ENCODE measurements at places on chromosomes 5 and 9. TPM values are rescaled to one million over a fixed set of nuclear protein-coding genes. Genes with fewer than 3 reads are reported as not detected.

Gene RCL1
- total RNA-seq: 7.6 TPM

Gene NME5
- 2.7 TPM for total RNA-seq

Gene DNAI1
- not detected for total RNA-seq

Gene PCDHAC2
- total RNA-seq: under 0.01 TPM

Gene CENPK
- 2.1 TPM for total RNA-seq

Gene IFNA2
- not detected for total RNA-seq

Gene MCC
- 50.8 TPM for total RNA-seq

Gene GRHPR
- total RNA-seq: 129 TPM

Gene CCL28
- 1.4 TPM for total RNA-seq

Gene N4BP3
- 1.8 TPM for total RNA-seq

Gene GABRB2
- not detected for total RNA-seq

Gene RFK
- total RNA-seq: 10.2 TPM

Gene SCGB3A2
- not detected for total RNA-seq

Gene LCN2
- not detected for total RNA-seq

Gene BARHL1
- total RNA-seq: not detected

Gene MAMDC2
- 0.52 TPM for total RNA-seq

Gene EMB
- total RNA-seq: 4.3 TPM

Gene ADAMTS2
- 36.8 TPM for total RNA-seq

Gene POU5F2
- total RNA-seq: 0.43 TPM

Gene PITX1
- total RNA-seq: 4.1 TPM

Gene PLPP7
- total RNA-seq: 1.7 TPM

Gene IL9
- total RNA-seq: not detected

Gene EQTN
- not detected for total RNA-seq

Gene LTC4S
- 1.3 TPM for total RNA-seq

Gene SHOC1
- not detected for total RNA-seq

Gene FBXO4
- 9.7 TPM for total RNA-seq

Gene PCDHGC4
- total RNA-seq: 3.3 TPM

Gene OGN
- 43.5 TPM for total RNA-seq

Gene SLC1A3
- total RNA-seq: 1.7 TPM

Gene DCTN3
- total RNA-seq: 160 TPM

Gene ZNF462
- 14.0 TPM for total RNA-seq

Gene ANKDD1B
- 0.95 TPM for total RNA-seq

Gene NPDC1
- total RNA-seq: 13.1 TPM

Gene OTP
- total RNA-seq: not detected

Gene PCDHA13
- 0.16 TPM for total RNA-seq

Gene GRM6
- total RNA-seq: under 0.01 TPM

Gene SLC36A1
- total RNA-seq: 6.5 TPM

Gene SHC3
- 20.9 TPM for total RNA-seq

Gene GTF3C5
- 33.3 TPM for total RNA-seq

Gene PCDHGB5
- 33.0 TPM for total RNA-seq

Gene PCDHGA7
- total RNA-seq: 5.7 TPM

Gene SPATA6L
- 0.26 TPM for total RNA-seq

Gene GAS1
- total RNA-seq: 48.3 TPM

Measured in bronchial smooth muscle cell (primary cell).